ENCODE measurements at places on chromosomes 12 and 14.

GRCh38 chr12:128356547-128356946, 89.6 kb downstream of the TMEM132C start:
- H3K27me3 ChIP-seq = peaks cover 1% of the 10 kb centered on the region
- no peak for DNase-seq
- no peaks in the 10 kb centered on the region for H3K36me3 ChIP-seq
- no peaks in the 10 kb centered on the region for H3K4me1 ChIP-seq
- no peak overlapping the region for H3K27ac ChIP-seq

DNA sequence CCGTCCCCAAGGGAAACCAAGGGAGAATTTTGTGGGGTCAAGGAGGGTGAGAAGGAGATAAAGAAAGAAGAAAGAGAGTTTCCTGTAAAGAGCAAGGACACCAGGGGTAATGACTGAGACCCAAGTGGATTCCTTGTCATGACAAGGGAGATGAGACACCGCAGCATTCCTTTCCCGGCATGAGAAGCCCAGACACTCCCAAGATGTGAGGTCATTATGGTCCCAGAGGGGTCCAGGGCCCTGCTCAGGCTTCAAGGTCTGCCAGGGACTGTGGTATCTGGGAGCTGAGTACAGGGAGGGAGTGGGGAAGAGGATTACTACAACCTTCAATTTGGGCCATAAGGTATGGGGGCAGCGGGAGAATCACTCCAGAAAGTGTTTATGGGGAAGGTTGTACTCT, 58.1 kb downstream of the SPTB start:
- no peak overlapping the region for H3K4me3 ChIP-seq
- DNase-seq = no peak
- H3K27me3 ChIP-seq = peaks cover 4% of the 10 kb centered on the region
- no peaks in the 10 kb centered on the region for H3K4me1 ChIP-seq
- no peaks in the 10 kb centered on the region for H3K36me3 ChIP-seq

- no peak overlapping the region for H3K27ac ChIP-seq
- no peak for DNase-seq
- H3K4me3 ChIP-seq = no peak overlapping the region
- no peaks in the 10 kb centered on the region for H3K36me3 ChIP-seq
- peaks cover 3% of the 10 kb centered on the region for H3K27me3 ChIP-seq
- no peaks in the 10 kb centered on the region for H3K4me1 ChIP-seq
Measured at GRCh38 chr12:102461501-102461900, 18.9 kb downstream of the IGF1 start.

GRCh38 chr12:56462565-56462964, 5.8 kb upstream of the SPRYD4 start:
- H3K36me3 ChIP-seq = no peaks in the 10 kb centered on the region
- H3K27me3 ChIP-seq = no peaks in the 10 kb centered on the region
- H3K27ac ChIP-seq = no peak overlapping the region
- peaks cover 7% of the 10 kb centered on the region for H3K4me1 ChIP-seq

DNA sequence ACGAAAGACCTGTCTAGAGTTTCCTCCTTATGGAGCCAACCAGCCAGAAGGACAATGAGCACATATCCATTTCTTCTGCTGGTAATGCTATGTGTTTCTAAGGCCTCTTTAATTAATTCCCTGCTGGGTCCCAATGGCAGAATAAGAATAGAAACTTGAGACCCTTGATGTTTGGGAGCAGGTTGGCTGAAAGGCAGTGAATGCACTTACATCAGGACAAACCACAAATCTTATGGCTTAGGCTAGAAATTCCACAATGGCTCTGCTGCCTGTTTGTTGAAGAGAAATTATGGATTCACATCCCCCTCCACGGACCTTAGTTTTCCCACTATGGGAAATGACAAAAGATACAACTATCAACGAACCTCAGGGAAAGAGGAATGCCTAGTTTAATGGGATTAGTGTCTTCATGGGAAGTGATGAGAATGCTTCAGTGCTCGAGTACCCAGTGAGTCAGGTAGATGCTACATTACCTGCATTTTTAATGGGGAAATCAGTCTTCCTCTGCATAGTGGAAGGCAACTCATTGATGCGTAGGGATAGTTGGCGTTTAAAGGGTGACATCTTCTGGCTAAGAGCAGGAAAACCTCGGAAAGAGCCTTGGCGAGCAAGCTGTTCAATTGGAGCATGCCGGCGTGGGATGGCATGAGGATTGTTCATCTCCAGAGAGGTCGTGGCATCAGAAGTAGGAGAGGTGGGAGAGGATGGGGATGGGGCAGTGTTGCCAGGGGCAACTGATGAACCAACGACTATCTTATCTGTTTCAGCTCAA, 46.5 kb downstream of the PAPLN start:
- no peak overlapping the region for H3K27ac ChIP-seq
- no peak for DNase-seq
- no peaks in the 10 kb centered on the region for H3K27me3 ChIP-seq
- peaks cover 27% of the 10 kb centered on the region for H3K36me3 ChIP-seq
- no peak overlapping the region for H3K4me3 ChIP-seq
- peaks cover under 1% of the 10 kb centered on the region for H3K4me1 ChIP-seq

GRCh38 chr12:71786829-71787228, 32.2 kb downstream of the RAB21 start:
- H3K27me3 ChIP-seq = no peaks in the 10 kb centered on the region
- H3K4me1 ChIP-seq = peaks cover 5% of the 10 kb centered on the region
- peaks cover 26% of the 10 kb centered on the region for H3K36me3 ChIP-seq
- H3K4me3 ChIP-seq = no peak overlapping the region
- DNase-seq = no peak

GRCh38 chr14:103156651-103157378, 33.6 kb downstream of the TNFAIP2 start:
- no peaks in the 10 kb centered on the region for H3K36me3 ChIP-seq
- no peaks in the 10 kb centered on the region for H3K27me3 ChIP-seq
- H3K4me1 ChIP-seq = peaks cover 3% of the 10 kb centered on the region
- no peak overlapping the region for H3K27ac ChIP-seq
- no peak overlapping the region for H3K4me3 ChIP-seq

GRCh38 chr12:95608252-95609033, 57.2 kb upstream of the USP44 start:
- DNase-seq = no peak
- no peak overlapping the region for H3K4me3 ChIP-seq
- H3K36me3 ChIP-seq = no peaks in the 10 kb centered on the region
- H3K27me3 ChIP-seq = peaks cover 7% of the 10 kb centered on the region
- no peaks in the 10 kb centered on the region for H3K4me1 ChIP-seq

- H3K4me3 ChIP-seq = no peak overlapping the region
- no peaks in the 10 kb centered on the region for H3K27me3 ChIP-seq
- H3K4me1 ChIP-seq = no peaks in the 10 kb centered on the region
- DNase-seq = no peak
Measured at GRCh38 chr12:96623155-96623554, 133.8 kb downstream of the CFAP54 start.

GRCh38 chr14:81276073-81277069, 55.6 kb upstream of the GTF2A1 start:
- no peak overlapping the region for H3K27ac ChIP-seq
- no peak overlapping the region for H3K4me3 ChIP-seq
- no peaks in the 10 kb centered on the region for H3K36me3 ChIP-seq
- no peak for DNase-seq

GRCh38 chr14:73258845-73259611, 21.7 kb downstream of the PAPLN start:
- H3K4me3 ChIP-seq = no peak overlapping the region
- peaks cover 5% of the 10 kb centered on the region for H3K4me1 ChIP-seq
- no peaks in the 10 kb centered on the region for H3K36me3 ChIP-seq
- no peak for DNase-seq
- no peak overlapping the region for H3K27ac ChIP-seq

GRCh38 chr12:33370318-33370717, 69.3 kb downstream of the SYT10 start:
- no peaks in the 10 kb centered on the region for H3K36me3 ChIP-seq
- no peaks in the 10 kb centered on the region for H3K4me1 ChIP-seq
- no peak for DNase-seq
- H3K27me3 ChIP-seq = no peaks in the 10 kb centered on the region
- no peak overlapping the region for H3K4me3 ChIP-seq

- no peak overlapping the region for H3K4me3 ChIP-seq
- no peaks in the 10 kb centered on the region for H3K27me3 ChIP-seq
- no peak overlapping the region for H3K27ac ChIP-seq
- peaks cover 15% of the 10 kb centered on the region for H3K4me1 ChIP-seq
- H3K36me3 ChIP-seq = no peaks in the 10 kb centered on the region
- DNase-seq = no peak
Measured at GRCh38 chr14:69727860-69728259, 39.1 kb upstream of the SRSF5 start.

GRCh38 chr12:132100306-132101065, 43.6 kb downstream of the DDX51 start:
- H3K4me1 ChIP-seq = peaks cover 13% of the 10 kb centered on the region
- H3K27me3 ChIP-seq = no peaks in the 10 kb centered on the region
- H3K36me3 ChIP-seq = peaks cover 22% of the 10 kb centered on the region

GRCh38 chr14:45381091-45381490, 128.1 kb upstream of the MIS18BP1 start:
- no peaks in the 10 kb centered on the region for H3K36me3 ChIP-seq
- no peaks in the 10 kb centered on the region for H3K27me3 ChIP-seq
- DNase-seq = no peak
- no peaks in the 10 kb centered on the region for H3K4me1 ChIP-seq
- no peak overlapping the region for H3K27ac ChIP-seq
- no peak overlapping the region for H3K4me3 ChIP-seq

DNA sequence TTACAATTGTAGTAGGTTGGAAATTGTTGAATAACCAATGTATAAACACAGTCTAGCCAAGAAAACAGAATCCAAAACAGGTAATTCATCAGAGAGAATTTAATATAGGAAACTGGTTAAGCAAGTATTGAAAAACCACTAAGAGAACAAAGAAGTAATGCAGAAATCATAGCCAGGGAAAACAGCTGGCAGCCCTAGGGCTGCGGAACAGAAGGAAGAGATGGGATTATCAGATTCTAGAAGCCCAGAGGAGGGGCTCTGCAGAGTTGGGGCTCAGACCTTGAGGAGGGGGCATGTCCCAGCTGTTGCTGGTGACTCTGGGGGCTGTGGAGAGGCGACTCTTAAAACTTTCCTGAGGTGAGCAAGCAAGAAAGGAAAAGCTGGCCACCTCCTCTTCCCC, 49.4 kb downstream of the CD9 start:
- H3K4me3 ChIP-seq = no peak overlapping the region
- DNase-seq = no peak
- H3K4me1 ChIP-seq = no peaks in the 10 kb centered on the region
- no peaks in the 10 kb centered on the region for H3K36me3 ChIP-seq
- H3K27ac ChIP-seq = no peak overlapping the region

DNA sequence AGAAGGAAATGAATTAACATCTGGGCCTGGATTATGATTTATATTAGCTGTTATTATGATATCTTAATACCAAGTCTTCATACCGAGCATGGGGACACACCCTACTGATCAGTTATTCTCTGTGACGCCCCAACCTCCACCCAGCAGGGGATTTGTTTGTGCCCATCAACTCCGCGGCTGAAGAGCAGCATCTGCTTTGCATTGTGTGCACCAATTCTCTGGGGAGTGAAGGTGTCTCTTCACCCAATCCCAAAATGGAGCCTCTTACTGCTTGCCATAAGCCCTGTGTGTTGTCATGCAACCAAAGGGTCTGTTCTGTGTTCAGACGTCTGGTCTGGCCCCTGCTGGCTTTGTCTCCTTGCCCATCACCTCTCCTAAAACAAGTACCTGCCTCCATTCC, 25.4 kb downstream of the DHRS2 start:
- no peaks in the 10 kb centered on the region for H3K27me3 ChIP-seq
- no peak for DNase-seq
- no peak overlapping the region for H3K4me3 ChIP-seq

- H3K4me3 ChIP-seq = no peak overlapping the region
- H3K27ac ChIP-seq = no peak overlapping the region
- no peak for DNase-seq
- no peaks in the 10 kb centered on the region for H3K27me3 ChIP-seq
- H3K36me3 ChIP-seq = no peaks in the 10 kb centered on the region
- peaks cover 7% of the 10 kb centered on the region for H3K4me1 ChIP-seq
Measured at GRCh38 chr12:107302649-107303341, 209.4 kb upstream of the CRY1 start.

DNA sequence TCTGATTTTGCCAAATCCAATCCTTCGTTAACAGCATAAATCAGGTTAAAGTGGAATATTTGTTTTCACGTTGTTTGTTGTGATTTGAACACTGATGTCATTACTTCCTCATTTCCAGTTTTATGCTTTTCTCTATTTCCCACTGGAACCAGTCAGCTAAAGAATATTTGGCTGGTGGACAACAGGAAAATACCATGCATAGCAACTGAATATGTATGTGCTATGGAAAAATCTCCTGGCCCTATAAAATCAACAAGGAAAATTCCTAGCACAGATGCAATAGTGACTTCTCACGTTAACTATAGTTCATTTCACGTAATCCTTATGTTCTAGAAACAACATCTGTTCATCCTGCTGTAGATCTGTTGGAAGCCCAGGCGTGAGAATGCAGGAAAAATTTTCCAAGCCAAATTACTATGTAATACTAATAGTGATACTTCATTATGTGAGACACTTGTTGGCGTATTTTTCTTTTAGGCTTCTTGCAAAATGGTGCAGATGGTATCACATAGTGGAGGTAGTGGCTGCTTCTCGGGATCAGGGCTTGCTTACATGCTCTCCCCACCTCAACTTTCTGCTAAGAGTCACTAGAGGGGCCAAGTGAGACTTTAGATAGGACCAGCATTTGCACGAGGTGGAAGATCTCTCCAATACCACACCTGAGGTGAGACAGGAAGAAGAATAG, 86.3 kb upstream of the USP44 start:
- no peak overlapping the region for H3K4me3 ChIP-seq
- no peaks in the 10 kb centered on the region for H3K27me3 ChIP-seq
- no peak for DNase-seq
- no peaks in the 10 kb centered on the region for H3K36me3 ChIP-seq

DNA sequence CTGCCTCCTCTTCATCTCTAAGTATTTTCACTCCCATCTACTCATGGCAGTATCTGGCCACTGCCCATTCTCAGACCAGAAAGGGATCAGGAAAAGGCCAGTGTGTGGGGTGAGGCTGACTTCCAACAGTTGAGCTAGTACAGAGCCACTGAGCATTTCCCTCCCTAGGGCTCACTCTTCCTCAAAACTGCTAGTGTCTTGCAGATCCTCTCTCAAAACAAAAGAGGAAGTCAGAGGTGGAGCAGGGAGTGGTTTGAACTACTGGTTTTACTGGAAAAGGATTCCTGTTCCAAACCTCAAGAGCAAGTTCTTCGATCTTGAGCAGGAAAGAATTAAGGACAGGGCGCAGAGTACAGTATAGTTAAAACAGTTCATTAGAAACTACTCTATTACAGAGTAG, 11.7 kb upstream of the RNASE10 start:
- no peaks in the 10 kb centered on the region for H3K36me3 ChIP-seq
- no peaks in the 10 kb centered on the region for H3K27me3 ChIP-seq
- no peak for DNase-seq
- H3K4me3 ChIP-seq = no peak overlapping the region
- no peak overlapping the region for H3K27ac ChIP-seq

Measured in activated CD4-positive, alpha-beta memory T cell treated with anti-CD3 and anti-CD28 coated beads for 36 hours (primary cell).